ENCODE measurements at places on chromosomes 2 and 18.
A peak's percentile ranks its signal among the peaks of the same experiment; 100 is the strongest.

GRCh38 chr2:49693961-49694360 lies 539.6 kb upstream of the FSHR start:
- no peak for DNase-seq
- no peak overlapping the region for H3K4me3 ChIP-seq
- no peak overlapping the region for H3K27ac ChIP-seq
- H3K4me1 ChIP-seq = no peaks in the 10 kb centered on the region
- H3K27me3 ChIP-seq = no peaks in the 10 kb centered on the region

GRCh38 chr2:106041150-106041549 lies 153.0 kb downstream of the UXS1 start:
- no peak overlapping the region for H3K27ac ChIP-seq
- no peaks in the 10 kb centered on the region for H3K27me3 ChIP-seq
- no peaks in the 10 kb centered on the region for H3K36me3 ChIP-seq
- H3K4me1 ChIP-seq = no peaks in the 10 kb centered on the region

- no peak overlapping the region for H3K4me3 ChIP-seq
- DNase-seq = no peak
- H3K4me1 ChIP-seq = no peaks in the 10 kb centered on the region
- H3K27ac ChIP-seq = no peak overlapping the region
- H3K27me3 ChIP-seq = no peaks in the 10 kb centered on the region
- H3K36me3 ChIP-seq = peaks cover 5% of the 10 kb centered on the region
Observed at GRCh38 chr2:112582314-112582746, 2.1 kb upstream of the CHCHD5 start.

DNA sequence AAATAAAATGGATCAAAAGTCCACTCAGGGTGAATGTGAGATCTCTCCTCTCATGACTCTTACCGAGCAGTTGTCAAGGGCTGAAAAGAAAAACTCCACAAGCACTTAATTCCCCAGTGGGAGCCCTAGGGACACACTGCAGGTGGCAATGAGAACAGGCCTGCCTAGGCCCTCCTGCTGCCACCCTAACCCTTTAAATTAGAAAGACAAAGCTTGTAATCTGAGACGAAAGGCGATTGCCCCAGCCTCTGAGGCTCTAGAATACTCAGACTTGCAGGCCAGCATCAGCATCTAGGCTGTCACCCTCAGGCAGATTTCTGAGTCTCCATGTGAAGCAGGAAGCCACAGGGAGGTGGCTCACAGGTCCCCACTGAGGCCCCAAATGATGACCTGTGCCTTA lies 457.0 kb upstream of the MYT1L start:
- H3K36me3 ChIP-seq = no peaks in the 10 kb centered on the region
- DNase-seq = no peak
- H3K4me3 ChIP-seq = no peak overlapping the region

DNA sequence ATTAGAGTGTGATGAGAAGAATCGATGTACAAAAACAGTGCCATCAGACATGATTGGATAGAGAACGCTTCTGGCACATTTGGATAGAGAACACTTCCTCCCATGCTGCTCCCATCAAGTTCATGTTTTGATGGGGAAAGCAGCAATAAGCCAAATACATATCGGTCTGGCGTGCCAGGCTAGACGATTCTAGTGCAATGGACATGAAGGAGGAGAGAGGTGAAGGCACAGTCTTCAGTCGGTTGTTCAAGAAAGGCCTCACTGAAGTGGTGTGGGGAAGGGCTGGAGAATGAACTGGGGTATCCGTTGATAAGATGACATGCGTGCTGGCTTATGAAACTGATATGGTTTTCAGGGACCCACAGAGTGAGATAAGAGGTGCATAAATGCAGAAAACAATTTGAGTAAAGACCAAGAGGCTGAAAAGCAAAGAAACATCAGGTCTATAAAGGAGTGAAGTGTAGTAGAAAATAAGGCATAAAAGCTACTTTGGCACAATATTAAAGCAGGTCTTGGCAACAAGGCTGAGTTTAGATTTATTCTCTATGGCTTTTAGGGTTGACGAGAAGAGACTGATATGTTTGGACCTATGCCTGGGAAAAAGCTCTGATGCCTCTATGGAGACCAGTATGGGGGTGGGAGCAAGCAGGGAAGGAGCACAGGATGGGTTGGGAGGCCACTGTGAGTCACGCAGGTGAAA lies 117.6 kb upstream of the PIEZO2 start:
- H3K4me1 ChIP-seq = no peaks in the 10 kb centered on the region
- DNase-seq = no peak
- H3K36me3 ChIP-seq = no peaks in the 10 kb centered on the region
- no peak overlapping the region for H3K4me3 ChIP-seq
- H3K27me3 ChIP-seq = no peaks in the 10 kb centered on the region

DNA sequence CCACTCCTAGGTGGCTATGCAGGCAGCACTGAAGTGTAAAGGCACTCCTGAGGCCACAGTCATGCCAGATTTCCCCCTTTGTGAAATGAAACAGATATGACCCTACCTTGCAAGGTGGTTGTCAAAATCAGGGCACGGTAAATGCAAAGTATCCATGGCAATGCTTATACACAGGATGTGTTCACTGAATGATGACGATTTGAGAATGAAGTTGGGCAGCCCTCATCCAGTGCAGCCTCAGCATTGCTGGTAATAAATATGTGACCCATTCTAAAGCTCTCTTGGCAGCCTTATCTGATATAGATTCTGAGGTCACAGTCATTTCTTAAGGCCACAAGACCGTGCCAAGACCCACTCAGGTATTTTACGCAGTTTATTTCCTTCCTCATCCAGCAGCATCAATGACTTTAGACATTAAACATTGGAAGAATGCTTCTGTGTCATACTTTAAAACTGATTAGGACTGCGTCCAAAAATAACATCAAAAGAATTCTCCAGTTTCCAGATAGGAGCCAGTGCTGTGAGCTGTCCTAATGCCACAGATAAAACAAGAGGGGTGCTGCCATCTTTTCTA lies 125.5 kb upstream of the SERTAD2 start:
- peaks cover 11% of the 10 kb centered on the region for H3K4me1 ChIP-seq
- H3K36me3 ChIP-seq = no peaks in the 10 kb centered on the region
- no peak overlapping the region for H3K27ac ChIP-seq

GRCh38 chr2:196291873-196292800 lies 120.8 kb upstream of the STK17B start:
- H3K36me3 ChIP-seq = no peaks in the 10 kb centered on the region
- no peak overlapping the region for H3K27ac ChIP-seq

DNA sequence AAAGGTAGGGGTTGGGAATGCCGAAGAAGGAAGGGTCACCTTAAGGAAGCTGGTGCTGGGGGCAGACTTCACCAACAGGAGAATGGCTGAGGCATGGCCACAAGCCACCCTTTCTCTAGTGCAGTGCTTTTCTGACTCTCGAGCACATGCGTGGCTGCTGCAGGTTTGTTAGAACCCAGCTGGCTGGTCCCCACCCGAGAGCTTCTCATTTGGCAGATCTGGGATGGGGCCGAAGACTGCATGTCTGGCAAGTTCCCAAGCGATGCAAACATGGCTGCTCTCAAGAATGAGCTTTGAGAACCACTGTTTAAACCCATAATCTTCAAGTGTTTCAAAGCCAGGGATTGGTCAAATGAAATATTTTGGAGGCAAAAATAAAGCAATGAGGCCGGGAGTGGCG lies 63.2 kb downstream of the LONRF2 start:
- H3K4me3 ChIP-seq = no peak overlapping the region
- no peaks in the 10 kb centered on the region for H3K4me1 ChIP-seq
- DNase-seq = no peak
- H3K36me3 ChIP-seq = no peaks in the 10 kb centered on the region
- no peak overlapping the region for H3K27ac ChIP-seq

DNA sequence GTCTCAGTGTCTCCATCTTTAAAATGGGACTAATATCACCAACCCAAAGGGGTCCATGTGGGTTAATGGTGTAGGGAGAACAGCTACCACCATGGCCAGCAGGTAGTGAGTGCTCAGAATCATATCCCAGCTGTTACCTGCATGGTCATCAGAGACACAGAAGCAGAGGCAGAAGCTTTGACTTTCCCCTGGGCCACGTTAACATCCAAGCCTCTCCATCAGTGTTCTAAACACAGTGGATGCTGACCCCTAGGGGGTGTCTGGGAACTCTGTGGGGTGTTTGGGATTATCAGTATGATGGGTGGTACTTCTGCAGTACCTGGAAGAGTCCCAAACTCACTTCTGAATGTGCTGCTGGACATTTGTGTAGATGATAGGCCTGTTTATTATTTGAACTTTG lies 93.6 kb downstream of the GYPC start:
- H3K4me1 ChIP-seq = no peaks in the 10 kb centered on the region
- no peak overlapping the region for H3K4me3 ChIP-seq
- no peak overlapping the region for H3K27ac ChIP-seq

DNA sequence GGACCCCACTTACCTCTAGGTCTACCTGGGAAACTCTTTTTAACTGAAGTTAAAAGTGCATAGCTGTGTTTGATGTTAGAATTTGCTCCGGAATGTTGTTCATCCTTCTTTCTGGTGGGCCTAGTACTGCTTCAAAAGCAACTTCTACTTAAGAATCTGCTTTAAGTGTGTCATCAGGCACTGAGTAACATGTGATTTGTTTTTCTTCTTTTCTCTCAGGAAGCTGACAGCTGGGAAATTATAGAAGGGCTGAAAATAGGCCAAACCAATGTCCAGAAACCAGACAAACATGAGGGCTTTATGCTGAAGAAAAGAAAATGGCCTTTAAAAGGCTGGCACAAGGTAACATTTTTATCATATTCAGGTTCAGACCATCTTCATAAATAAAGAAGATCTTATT lies 122.9 kb downstream of the PRKRA start:
- H3K27ac ChIP-seq = no peak overlapping the region
- H3K36me3 ChIP-seq = peaks cover 6% of the 10 kb centered on the region
- H3K4me1 ChIP-seq = no peaks in the 10 kb centered on the region
- no peaks in the 10 kb centered on the region for H3K27me3 ChIP-seq
- H3K4me3 ChIP-seq = no peak overlapping the region

GRCh38 chr2:190791347-190791975 lies 89.2 kb upstream of the GLS start:
- H3K27ac ChIP-seq = peak overlapping the region; percentile 44
- H3K36me3 ChIP-seq = no peaks in the 10 kb centered on the region
- peak; percentile 69 for DNase-seq
- H3K4me1 ChIP-seq = peaks cover 41% of the 10 kb centered on the region

DNA sequence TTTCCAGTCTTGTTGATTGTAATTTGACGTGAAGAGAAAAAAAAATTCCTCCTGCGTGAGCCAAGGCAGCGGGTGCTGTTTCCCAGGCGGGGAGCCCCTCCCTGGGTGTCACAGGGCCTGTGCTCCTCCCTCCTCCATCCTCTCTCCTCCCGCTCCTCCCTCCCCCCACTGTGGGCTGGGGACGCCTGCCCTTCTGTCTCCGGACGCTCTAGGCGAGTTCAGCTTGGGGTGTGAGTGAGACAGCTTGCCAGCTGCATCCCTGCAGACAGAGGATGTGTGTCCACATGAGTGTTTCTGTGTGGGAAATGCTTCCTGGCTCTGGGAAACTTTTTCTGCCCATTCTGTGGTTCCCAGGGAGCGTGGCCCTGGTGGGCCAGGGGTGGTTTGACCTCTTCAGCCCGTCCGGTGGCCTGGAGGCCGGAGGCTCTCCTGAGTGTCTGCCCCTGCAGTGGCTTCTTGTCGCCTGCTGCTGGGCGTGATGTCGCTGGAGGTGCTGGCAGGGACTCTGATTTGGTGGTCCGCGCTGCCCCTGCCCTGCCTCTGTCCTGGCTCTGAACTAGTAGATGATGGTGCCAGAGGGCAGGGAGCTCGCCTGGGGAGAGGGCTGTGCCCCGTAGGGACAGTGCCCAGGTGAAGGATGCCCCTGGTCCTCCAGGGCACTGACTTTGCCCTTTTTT lies 96.4 kb downstream of the USP40 start:
- peaks cover 50% of the 10 kb centered on the region for H3K36me3 ChIP-seq
- peak overlapping the region; percentile 71 for H3K27ac ChIP-seq
- H3K27me3 ChIP-seq = no peaks in the 10 kb centered on the region
- H3K4me1 ChIP-seq = peaks cover 17% of the 10 kb centered on the region
- H3K4me3 ChIP-seq = no peak overlapping the region

- H3K4me3 ChIP-seq = no peak overlapping the region
- H3K27me3 ChIP-seq = no peaks in the 10 kb centered on the region
Observed at GRCh38 chr2:38180754-38181153, 104.8 kb upstream of the CYP1B1 start.

DNA sequence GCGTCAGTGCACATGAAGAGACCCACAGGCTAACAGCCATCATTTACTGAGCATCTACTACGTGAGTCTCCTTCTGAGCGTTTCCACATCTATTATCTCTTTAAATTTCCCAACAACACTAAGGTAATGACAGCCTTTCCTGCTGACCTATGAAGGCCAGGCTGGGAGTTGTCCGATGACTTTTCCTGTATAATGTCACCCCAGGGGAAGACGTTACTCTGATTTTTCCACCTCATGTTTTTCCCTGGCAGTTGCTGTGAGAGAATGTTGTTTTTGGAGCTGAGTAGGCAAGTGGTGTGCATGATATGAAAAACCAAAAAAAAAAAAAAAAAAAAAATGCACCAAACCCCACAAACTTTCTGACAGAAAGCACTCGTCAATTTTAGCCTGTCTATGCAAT lies 207.6 kb downstream of the SLC8A1 start:
- DNase-seq = peak; percentile 66
- no peaks in the 10 kb centered on the region for H3K27me3 ChIP-seq
- peaks cover 33% of the 10 kb centered on the region for H3K4me1 ChIP-seq
- no peak overlapping the region for H3K4me3 ChIP-seq
- H3K27ac ChIP-seq = peak overlapping the region; percentile 32

DNA sequence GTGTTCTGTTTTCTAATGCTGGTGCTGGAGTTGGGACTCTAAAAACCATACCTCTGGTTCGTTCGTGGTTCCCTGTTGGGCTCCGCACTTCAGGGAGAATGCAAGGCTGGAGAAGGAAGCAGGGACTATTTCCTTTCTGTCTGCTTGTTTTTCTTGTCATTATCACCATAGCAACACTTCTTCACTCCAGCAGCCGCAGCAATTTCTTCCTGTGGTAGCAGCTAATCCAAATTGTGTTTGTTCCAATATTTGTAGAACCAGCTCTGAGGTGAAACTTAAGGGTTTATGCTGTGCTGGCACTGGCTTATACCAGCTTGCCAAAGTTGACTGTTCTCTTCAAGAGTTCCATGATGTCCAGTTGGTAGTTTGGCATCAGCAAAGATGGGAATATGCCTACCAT lies 301.4 kb upstream of the SYT4 start:
- no peak for DNase-seq
- H3K27me3 ChIP-seq = no peaks in the 10 kb centered on the region
- H3K4me1 ChIP-seq = no peaks in the 10 kb centered on the region
- H3K27ac ChIP-seq = no peak overlapping the region
- H3K36me3 ChIP-seq = no peaks in the 10 kb centered on the region

DNA sequence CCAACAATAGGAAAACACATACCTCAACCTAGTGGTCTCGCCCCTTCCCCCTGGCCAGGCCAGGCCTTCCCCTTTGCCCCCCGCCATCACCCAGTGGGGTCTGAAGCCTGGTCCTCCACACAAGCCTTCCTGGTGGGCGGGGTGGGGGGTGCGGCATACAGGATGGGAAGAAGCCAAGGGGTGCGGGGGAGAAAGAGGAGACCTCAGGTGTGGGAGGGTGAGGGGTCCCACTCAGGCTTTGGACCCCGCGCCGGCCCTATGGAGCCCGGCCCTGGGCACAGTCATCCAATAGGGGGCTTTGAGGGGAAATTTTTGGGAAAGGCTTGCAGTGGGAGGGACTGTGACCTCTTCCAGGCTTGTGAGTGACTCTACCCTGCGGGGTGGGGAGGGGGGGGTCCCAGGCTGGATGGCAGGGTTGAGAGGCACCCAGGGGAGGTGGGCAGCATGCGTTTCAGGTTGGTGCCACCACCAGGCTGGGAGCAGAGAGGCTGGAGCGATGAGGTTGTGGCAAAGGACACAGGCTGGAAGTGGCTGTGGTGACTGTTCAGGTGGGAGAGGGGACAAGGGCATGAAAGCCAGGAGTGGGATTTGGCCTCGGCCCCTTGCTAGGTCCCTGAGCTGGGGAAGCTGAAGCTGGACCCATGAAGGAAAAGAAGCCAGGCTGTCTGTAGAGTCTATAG lies 1.3 kb downstream of the SLC66A3 start:
- no peaks in the 10 kb centered on the region for H3K4me1 ChIP-seq
- H3K4me3 ChIP-seq = no peak overlapping the region
- H3K27me3 ChIP-seq = no peaks in the 10 kb centered on the region
- no peak overlapping the region for H3K27ac ChIP-seq
- no peaks in the 10 kb centered on the region for H3K36me3 ChIP-seq
